ENCODE measurements at places on chromosomes 6 and 20.

- no peak for DNase-seq
Measured at GRCh38 chr20:15496501-15497039, 1076.7 kb downstream of the KIF16B start.

- DNase-seq: no peak
Measured at GRCh38 chr6:11278207-11278559, 45.7 kb upstream of the NEDD9 start.

DNA sequence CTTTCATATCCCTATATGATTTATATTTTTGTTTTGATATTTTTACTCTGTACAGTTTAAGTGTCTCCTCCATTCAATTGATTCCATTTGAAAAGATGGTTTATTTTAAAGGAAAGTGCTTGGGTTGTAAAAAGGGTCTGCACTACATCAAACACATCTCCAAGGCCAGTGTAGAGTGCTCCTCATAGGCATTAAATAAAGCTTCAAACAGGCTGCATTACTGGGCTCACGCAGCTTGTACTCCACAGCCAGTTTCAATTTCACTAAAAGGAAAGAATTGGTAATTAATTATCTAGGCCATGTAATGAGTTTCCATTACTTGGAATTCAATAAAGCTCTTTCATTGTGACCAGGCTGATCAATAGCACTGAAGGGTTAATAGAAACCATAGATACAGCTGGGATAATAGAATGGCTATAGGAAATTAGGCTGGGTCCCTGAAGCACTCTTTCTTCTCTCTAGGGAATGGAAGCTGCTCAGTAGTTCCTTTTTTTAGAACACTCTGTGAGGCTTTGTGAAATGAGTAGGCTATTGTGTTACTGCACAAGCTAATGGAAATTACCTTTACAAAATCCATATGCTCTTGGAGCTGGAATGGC, 442.2 kb downstream of the RNF144B start:
- no peak for DNase-seq

- DNase-seq: no peak
Measured at GRCh38 chr6:45630314-45630713, 252.6 kb upstream of the SUPT3H start.

GRCh38 chr6:26222571-26222970, 135.3 kb downstream of the HFE start:
- no peak for DNase-seq
